Uterus (tissue), 4 donors: ENCODE measurements at places on chromosomes 2 and 18. TPM values are rescaled to one million over a fixed set of nuclear protein-coding genes. Genes with fewer than 3 reads are reported as not detected.
A peak's percentile ranks its signal among the peaks of the same experiment; 100 is the strongest.

CFC1 gene
- total RNA-seq = not detected

NYAP2 gene
- not detected for total RNA-seq

FBXO41 gene
- total RNA-seq = 1.5 TPM

SAG gene
- not detected for total RNA-seq

DNA sequence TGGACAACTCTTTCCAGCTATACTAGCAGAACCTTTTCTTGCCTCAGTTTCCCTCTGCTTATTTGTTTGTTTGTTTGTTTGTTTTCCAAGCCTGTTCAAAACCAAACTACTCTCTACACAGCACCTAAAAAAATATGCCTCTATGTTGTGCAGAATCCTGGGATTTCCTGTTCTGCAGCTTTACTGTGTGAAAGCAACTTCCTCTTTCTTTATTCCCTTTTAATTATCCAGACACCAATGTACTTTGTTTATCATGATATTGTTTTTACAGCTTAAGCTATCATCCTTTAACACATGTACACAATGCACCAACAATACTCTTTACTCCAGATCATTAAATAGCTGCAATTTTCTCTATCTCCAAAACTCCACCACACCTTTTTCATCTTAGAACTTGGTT, 259.5 kb downstream of the EPHA4 start:
- no peaks in the 10 kb centered on the region for H3K27me3 ChIP-seq
- no peaks in the 10 kb centered on the region for H3K36me3 ChIP-seq
- no peak overlapping the region for H3K27ac ChIP-seq
- no peaks in the 10 kb centered on the region for H3K4me1 ChIP-seq

DNA sequence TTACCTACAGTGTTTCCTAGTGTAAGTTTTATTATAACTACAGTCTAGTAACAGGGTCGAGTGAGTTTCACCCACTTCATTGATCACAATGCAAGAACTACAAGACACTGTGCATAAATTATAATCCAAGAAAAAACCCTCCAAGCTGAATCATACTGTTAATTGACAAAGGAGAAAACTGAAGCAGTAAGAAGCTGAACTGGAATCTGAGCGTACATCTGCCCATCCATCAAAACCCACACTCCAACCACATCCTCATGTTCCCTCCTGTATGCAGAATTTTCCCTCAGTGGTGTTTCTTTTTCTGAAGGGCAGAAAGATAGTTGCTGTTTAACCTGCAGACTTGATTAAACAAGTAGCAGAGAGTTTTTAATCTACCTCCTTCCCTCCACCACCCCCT, 49.5 kb upstream of the KIDINS220 start:
- no peaks in the 10 kb centered on the region for H3K27me3 ChIP-seq
- no peak overlapping the region for H3K27ac ChIP-seq
- no peak for DNase-seq
- H3K4me1 ChIP-seq = no peaks in the 10 kb centered on the region
- H3K4me3 ChIP-seq = no peak overlapping the region
- H3K36me3 ChIP-seq = no peaks in the 10 kb centered on the region

GRCh38 chr2:220077488-220077887, 450.1 kb downstream of the SLC4A3 start:
- H3K36me3 ChIP-seq = no peaks in the 10 kb centered on the region
- no peaks in the 10 kb centered on the region for H3K4me1 ChIP-seq
- no peak overlapping the region for H3K27ac ChIP-seq
- no peak for DNase-seq

DNA sequence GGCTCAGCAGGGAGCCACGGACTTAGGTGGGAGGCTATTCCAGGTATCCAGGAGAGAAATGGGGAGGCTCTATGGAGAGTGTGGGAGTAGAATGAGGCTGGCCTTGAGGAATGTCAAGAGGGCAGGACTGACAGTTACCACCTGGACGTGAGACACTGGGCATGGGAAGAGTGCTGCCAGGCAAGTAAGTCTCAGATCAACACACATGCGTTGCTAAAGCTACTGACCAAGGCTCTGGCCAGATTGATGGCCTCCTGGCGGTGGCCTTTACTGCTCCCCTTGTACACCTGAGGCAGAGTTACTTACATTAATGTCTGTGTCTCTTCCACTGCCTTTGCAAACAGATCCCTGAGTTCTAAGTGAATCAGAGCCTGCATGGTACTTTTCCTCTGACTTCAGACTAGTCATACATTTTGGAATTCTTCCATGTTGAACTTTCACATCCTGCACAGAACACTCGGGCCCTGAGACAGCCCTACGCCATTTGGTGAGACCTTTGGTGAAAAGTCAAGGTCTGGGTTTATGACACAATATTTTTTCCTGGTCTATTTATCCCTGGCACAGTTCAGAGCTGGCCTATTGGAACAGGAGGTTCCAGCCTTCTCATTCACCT, 398.8 kb upstream of the TRIB2 start:
- no peaks in the 10 kb centered on the region for H3K27me3 ChIP-seq
- no peaks in the 10 kb centered on the region for H3K4me1 ChIP-seq
- H3K4me3 ChIP-seq = no peak overlapping the region
- H3K36me3 ChIP-seq = no peaks in the 10 kb centered on the region
- peak; percentile 61 for DNase-seq

GRCh38 chr2:185738679-185739472, at the start of gene FSIP2:
TSS of gene FSIP2 (plus strand) at chr2:185738804. CDS start at chr2:185738895, 91 bp downstream.
- no peak within 1 kb of the TSS for H3K4me3 ChIP-seq
- no peaks in the 10 kb centered on the region for H3K36me3 ChIP-seq
- H3K4me1 ChIP-seq = no peaks in the 10 kb centered on the region
- H3K27me3 ChIP-seq = no peaks in the 10 kb centered on the region
- no peak within 1 kb of the TSS for H3K27ac ChIP-seq

- no peak for DNase-seq
- no peaks in the 10 kb centered on the region for H3K36me3 ChIP-seq
- H3K27me3 ChIP-seq = no peaks in the 10 kb centered on the region
- no peak overlapping the region for H3K4me3 ChIP-seq
- no peak overlapping the region for H3K27ac ChIP-seq
Measured at GRCh38 chr2:105570757-105571156, 171.9 kb upstream of the FHL2 start.

HJURP gene
- not detected for total RNA-seq

DNA sequence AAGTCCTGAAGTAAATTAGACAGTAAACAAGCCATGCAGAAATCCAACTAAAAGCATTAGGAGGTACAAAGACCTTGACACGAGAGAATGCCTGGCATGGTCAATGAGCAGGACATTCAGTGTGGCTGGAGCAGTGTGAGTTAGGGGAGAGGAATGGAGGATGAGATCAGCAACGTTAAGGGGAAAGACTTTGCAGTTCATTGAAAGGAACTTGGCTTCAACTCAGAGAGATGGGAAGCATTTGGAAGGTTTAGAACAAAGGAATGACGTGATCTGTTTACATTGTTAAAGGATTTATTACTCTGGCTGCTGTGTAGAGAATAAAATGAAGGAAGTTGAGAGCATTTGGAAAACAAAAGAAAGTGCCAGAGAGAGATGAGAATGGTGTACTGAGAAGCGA, 621.3 kb downstream of the XIRP2 start:
- H3K27me3 ChIP-seq = no peaks in the 10 kb centered on the region
- H3K36me3 ChIP-seq = no peaks in the 10 kb centered on the region
- H3K4me3 ChIP-seq = no peak overlapping the region
- H3K4me1 ChIP-seq = no peaks in the 10 kb centered on the region

DNA sequence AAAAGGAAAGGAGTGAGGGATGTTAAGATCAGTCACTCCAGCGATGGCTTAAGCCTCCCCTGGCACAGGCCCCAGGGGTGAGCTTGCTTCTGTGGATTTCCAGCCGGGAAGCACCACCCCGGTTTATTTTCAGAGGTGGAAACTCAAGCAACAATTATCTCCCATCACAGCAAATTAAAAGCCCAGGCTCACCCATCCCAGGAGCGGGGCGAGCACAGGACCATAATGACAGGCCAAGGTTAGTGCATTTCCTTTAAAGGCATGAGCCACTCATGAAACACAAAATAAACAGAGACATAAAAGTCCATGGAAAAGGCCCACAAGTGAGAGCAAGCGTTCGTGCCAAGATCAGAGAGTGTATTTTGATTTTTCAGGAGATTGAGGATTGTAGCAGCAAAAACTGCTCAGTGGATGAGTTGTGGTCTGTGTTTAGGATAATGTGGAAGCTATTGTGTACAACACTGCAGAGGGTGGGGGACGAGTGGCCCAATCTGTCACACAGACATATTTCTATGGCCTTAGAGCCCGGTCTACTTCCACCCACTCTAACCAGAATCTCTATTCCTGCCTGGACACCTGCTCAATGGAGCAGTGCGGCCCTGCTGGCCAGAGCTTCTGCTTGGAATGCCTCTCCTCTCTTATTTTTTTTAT, 111.4 kb upstream of the CDC42EP3 start:
- H3K4me3 ChIP-seq = no peak overlapping the region
- no peaks in the 10 kb centered on the region for H3K4me1 ChIP-seq
- H3K27me3 ChIP-seq = no peaks in the 10 kb centered on the region
- peak overlapping the region; percentile 77 for H3K27ac ChIP-seq
- peak; percentile 75 for DNase-seq

MERTK gene
- 18.9 TPM for total RNA-seq

HDAC4 gene
- 86.6 TPM for total RNA-seq

DNA sequence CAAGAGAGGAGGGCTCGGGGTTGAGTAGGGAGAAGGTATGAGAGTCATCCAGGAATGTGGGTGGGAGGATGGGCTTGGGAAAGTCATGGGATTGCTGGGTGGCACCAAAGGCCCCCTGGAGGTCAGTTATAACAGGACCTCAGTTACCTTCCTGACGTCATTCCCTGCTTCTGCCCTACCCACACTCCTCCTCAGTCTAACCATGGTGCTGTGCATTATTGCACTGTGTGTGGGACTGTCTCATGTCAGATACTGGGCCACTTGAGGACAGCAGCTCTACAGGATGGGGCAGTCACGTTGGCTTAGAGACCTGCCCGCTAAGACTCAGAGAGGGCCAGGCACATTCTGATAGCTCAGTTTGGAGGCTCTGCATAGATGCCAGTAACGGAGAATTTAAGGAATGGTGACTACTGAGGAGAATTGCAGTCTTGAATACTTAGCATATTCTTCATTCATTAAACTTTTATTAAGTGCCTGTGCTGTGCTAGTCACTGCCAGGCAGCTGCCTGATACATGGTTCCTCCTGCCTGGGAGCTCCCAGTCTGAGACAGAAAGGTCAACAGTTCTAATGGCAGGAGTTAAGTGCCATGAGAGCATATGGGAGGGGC, 90.5 kb downstream of the LAMA3 start:
- no peak for DNase-seq
- peak overlapping the region; percentile 48 for H3K27ac ChIP-seq
- no peaks in the 10 kb centered on the region for H3K4me1 ChIP-seq
- no peaks in the 10 kb centered on the region for H3K27me3 ChIP-seq
- H3K4me3 ChIP-seq = no peak overlapping the region

CPO gene
- total RNA-seq = not detected

DNA sequence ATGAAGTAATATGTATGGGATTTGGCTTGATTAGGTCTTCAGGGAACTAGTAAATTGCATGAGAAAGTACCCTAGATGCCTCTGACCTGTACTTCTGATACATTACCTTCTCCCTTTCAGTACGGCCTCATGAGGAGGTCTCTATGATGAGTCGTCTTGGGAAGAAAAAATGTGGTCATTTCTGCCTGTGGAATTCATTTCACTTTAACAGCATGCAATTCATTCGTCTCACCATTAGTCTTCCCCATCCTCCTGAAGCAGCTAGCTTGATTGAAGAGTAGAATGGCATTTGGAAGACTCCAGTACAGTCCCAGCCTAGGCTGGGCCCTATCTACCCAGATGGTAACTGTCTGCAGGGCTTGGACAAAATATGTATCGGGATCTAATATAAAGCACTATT, 52.2 kb downstream of the TMX3 start:
- no peaks in the 10 kb centered on the region for H3K4me1 ChIP-seq
- no peak overlapping the region for H3K27ac ChIP-seq
- no peaks in the 10 kb centered on the region for H3K27me3 ChIP-seq

DNA sequence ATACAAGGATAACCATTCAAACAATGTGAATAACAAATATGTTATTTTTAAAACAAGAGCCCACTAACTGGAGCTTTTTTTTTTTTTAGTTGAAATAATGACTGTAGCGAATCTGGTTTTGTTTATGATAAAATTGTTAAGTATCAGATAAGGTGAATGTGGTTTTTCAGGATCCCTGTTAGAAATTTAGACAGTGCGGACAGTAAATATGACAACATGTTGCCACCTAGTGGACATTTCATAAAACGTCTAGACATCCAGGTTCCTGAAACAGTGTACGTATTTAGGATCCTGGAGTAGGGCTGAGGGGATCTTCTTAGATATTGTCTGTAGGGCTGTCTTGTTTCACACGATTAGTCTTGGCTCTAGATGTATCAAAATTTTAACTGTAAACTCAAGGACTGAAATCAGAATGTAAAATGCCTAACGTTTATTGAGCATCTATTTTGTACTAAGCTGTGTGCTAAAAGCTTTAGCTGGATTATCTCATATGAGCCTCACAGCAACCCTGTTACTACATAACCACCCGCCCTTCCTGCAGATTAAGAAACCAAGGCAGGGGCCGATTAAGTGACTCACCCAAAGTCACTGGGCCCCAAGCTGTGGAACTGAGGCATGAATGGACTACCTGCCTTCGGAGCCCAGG, 23.9 kb upstream of the CCDC68 start:
- H3K4me1 ChIP-seq = no peaks in the 10 kb centered on the region
- no peak overlapping the region for H3K27ac ChIP-seq
- H3K27me3 ChIP-seq = no peaks in the 10 kb centered on the region
- H3K36me3 ChIP-seq = no peaks in the 10 kb centered on the region
- no peak for DNase-seq

GRCh38 chr2:219426068-219426443, 7.9 kb downstream of the DES start:
- no peak overlapping the region for H3K4me3 ChIP-seq
- DNase-seq = no peak
- H3K4me1 ChIP-seq = no peaks in the 10 kb centered on the region
- H3K27ac ChIP-seq = peak overlapping the region; percentile 99

GRCh38 chr2:145593991-145594614, 1074.2 kb upstream of the ZEB2 start:
- no peaks in the 10 kb centered on the region for H3K36me3 ChIP-seq
- H3K27ac ChIP-seq = no peak overlapping the region
- no peaks in the 10 kb centered on the region for H3K4me1 ChIP-seq

DNA sequence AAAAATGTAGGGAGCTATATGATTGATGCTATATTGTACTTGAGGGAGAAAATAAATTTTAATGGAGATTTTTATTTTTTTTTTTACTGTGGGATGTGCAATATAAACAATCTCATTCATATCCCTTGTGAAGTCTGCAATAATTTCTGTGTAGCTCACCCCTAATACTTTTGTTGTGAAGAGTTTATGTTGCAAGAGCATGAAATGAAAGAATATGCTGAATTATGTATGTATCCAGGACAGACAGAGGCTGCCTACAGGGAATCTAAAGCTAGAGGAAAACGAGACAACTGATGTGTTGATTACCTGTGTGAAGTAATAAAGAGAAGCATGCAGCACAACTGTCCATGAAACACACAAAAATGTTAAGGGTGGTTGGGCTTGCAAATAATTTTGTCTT, 643.3 kb downstream of the DCDC2C start:
- no peaks in the 10 kb centered on the region for H3K27me3 ChIP-seq
- no peak overlapping the region for H3K4me3 ChIP-seq
- no peak for DNase-seq

DNA sequence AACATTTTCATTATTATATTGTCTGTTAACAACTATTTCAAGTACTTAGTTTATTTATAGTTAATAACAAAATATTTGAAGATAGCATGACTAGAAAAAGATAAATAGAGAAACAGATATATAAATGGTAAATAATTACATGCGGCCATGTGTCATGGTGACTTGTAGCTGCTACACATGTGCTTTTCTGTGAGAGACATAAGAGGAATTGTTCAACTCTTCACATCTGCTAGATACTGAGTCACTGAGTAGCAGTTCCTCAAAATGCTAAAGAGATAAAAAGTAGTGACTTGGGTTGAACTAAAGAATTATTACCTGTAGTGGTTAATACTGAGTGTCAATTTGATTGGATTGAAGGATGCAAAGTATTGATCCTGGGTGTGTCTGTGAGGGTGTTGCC, 37.5 kb upstream of the SCN9A start:
- no peak for DNase-seq
- no peaks in the 10 kb centered on the region for H3K4me1 ChIP-seq

C2orf78 gene
- not detected for total RNA-seq
